BE2C (cell line): ENCODE measurements at places on chromosomes 16 and 17.
A peak's percentile ranks its signal among the peaks of the same experiment; 100 is the strongest.

DNA sequence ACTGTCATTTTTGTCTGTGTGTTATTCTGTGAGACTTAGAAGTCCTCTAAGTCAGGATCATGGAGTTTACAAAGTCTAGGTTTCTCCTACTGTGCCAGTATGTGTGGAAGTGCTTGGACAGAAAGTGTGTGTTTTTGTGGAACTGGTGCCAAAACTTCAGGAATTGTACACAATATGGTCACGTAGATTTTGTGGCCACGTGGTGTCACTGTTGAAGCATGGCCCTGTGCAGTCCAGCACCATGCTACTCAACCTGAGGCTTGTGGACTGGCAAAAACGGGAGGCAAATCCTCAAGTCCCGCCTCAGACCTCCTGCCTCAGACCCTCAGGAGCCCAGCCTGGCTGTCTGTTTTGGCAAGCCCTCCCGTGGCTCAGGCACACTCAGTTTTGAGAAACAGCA, 16.7 kb upstream of the ALKBH5 start:
- no peak for DNase-seq

GRCh38 chr16:28496844-28497243, 2.4 kb downstream of the APOBR start:
- no peak for DNase-seq

DNA sequence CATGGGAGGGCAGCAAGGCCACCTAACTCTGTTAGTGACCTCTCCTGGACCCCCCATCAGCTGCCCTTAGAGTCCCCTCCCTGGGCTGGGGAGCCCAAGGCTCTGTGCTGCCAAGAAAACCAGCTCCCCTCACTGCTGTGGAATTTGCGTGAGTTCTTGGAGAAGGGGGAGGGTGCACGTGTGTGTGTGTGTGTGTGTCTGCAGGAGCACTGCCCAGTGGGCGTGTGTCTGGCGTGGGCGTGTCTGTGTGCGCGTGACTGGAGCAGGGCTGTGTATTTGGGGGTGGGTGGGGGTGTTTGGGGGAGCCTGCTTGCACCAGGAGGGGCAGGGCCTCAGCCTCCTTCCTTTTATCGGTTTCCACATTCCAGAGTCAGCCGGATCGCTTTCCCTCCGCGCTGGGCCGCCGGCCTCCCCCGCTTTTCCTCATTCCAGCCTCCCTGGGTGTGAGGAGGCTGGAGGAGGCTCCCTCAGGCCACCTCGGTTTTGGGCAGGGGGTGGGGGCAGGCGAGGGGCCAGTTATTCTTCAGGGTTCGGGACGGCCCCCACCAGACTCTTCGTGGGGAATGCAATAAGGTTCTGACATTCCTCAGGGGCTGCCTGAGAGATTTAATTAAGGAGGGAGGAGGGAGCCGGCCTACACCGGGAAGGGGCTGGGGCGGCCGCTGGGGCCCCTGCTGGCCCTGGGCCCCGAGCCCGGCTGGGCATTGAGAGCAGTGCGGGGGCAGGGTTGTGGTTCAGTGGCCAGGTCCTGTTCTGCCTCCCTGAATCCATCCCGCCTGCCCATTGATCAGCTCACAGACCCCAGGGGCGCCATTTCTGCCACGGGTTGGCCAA, 2.5 kb downstream of the VASN start:
- DNase-seq: peak; percentile 21

GRCh38 chr16:6153901-6154300, 1056.3 kb upstream of the EEF2KMT start:
- DNase-seq: no peak

DNA sequence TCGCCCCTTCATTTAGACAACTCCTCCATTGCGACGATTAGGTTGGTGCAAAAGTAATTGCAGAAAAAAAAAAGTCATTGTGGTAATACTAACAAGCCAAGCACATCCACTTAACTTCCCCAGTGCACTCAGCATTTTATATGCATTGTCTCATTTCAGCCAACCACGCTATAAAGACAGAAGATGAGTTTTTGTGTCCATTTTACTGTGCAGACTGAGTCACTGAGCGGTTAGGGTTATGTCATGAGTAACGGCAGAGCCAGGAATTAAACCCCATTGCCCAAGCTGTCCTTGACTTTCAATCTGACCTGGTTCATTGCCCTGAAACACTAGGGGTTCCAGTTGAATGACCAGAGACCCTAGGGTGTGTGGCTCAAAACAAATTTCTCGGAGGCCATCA, 218.7 kb downstream of the XYLT1 start:
- DNase-seq: no peak

DNA sequence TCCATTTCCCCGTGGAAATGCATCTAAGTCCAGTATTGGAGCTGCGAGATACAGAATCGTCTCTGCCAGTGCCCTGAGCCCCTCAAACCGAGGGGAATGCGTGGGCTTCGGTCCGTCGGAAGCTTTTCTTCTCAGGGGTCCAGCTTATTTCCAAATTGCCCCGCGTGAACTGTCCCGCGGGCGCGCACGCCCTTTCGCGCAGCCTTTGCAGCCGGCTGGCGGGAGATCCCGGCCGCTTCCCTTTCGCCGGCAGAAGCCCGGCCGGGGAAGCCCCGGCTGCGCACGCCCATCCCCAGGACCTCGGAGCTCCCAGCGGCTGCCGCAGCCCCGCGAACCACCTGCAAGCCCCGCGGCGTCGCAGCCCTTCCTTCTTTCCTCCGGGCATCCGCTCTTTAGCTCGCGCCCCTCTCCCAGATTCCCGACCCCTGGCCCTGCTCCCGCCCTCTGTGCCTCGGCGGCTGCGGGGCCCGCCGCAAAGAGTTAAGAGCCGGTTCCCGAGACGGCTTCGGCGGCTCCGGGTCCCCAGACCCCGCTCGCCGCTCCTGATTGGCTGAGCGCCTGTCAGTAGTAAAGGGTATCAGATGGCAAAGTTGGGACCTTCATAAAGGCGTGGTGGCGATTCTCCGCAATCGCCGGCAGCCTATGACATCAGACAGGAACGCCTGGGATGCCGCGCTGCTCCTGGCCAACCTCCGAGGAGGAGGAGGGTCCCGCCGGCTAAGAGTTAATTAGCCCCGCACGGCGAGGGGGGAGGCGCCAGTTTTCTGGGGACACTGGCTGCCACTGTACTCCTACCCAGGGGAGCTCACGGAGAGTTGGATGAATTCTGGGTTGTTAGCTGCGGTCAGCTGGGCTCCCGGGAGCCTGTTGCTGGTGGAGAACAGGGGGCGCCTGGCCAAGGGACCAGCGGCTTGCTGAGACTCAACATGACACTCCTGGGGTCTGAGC, at the start of gene MYOCD:
TSS of gene MYOCD (plus strand) at position 628 of the 948 bp plus-strand sequence. CDS start at position 927, 299 bp downstream.
- no peak for DNase-seq

DNA sequence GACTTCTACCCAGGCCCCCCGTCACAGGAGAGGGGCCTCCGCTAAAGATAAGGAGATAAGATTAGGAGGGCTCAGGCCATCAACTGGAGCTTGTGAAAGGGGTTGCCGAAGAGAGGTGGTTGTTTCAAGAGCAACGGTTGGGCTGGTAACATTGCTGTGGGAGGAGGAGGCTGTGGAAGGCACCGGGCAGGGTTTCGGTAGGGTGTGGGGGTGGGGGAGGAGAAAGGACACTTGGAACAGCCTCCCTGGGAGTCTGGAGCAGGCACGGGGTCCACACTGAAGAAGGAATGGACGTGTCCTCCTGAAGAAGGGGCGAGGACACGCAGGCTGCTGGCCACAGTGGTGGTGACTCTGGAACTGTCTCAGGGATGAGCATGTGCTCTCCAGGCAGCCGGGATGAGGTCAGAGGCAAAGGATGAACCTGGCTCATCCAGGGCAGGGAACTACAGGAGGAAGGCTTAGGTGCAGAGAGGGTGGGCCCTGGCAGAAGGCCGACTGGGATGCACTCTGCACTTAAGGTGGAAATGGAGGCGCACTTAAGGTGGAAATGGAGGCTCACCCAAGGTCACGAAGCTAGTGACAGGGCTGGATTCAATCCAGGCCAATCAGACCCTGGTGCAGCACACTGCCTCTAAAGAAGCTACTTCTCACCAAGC, 1.2 kb upstream of the EPX start:
- DNase-seq: no peak

DNA sequence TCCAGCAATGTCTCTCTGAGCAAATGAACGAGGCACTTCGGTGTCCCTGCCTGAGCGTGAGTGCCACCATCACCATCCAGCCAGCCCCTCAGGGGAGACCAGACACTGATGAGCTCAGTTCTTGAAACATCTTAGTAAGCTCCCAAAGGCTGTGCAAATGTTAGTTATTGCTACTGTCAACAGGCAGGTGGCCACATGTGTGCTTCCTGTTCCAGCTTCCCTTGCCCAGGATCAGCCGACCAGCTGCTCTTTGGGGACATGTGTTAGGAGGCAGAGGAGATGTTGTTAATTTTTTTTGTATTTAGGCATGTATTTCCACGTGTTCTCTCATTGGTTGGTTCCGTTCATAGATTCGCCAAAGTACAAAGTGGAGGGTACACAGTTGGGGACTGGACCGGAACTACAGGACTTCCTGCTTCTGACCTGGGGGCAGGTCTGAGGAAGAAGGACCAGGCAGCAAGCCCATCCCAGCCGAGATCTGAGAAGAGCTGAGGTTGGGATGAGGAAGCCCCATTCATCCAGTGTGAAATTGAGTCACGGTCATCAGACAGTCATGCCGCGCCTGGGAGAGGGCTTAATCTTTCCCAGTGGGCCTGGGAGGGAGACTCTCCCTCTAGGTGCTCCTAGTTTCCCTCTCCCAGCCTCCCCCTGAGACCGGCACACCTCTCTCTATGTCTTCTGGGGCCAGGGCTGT, 3.8 kb downstream of the TTYH2 start:
- DNase-seq: no peak

DNA sequence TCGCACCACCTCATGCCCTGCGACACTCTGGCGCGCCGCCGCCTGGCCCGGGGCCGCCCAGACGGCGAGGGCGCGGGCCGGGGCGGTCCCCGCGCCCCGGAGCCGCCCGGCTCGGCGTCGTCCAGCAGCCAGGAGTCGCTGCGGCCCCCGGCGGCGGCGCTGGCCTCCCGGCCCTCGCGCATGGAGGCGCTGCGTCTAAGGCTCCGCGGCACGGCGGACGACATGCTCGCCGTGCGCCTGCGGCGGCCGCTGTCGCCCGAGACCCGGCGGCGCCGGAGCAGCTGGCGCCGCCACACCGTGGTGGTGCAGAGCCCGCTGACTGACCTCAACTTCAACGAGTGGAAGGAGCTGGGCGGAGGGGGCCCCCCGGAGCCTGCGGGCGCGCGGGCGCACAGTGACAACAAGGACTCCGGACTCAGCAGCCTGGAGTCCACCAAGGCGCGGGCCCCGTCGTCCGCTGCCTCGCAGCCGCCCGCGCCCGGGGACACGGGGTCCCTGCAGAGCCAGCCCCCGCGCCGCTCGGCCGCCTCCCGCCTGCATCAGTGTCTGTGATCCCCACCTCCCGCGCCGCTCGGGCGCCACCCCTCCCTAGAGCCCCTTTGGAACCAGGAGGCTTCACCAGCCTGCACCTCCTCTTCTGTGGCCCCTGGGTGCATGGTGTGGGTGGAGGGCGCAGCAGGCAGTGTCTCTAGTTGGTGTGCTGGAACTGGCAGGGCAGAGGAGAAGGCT, 82.3 kb downstream of the ARHGAP23 start:
- DNase-seq: peak; percentile 80

DNA sequence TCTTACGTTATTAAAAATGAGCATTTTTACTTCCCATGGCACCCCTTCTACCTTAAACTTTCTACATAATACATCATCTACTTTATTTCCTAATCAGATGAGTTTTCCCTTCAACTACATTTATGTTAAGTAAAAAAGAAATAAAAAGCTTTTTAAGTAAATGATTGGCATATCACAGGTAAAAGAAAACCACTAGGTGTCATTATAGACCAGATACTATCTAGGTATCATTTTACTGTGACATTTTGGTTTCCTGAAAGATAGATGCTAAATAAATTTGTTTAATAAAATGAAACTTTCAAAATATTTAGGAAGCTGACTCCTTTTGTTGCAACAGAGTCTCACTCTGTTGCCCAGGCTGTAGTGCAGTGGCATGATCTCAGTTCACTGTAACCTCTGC, 3.8 kb upstream of the CMTM1 start:
- no peak for DNase-seq

DNA sequence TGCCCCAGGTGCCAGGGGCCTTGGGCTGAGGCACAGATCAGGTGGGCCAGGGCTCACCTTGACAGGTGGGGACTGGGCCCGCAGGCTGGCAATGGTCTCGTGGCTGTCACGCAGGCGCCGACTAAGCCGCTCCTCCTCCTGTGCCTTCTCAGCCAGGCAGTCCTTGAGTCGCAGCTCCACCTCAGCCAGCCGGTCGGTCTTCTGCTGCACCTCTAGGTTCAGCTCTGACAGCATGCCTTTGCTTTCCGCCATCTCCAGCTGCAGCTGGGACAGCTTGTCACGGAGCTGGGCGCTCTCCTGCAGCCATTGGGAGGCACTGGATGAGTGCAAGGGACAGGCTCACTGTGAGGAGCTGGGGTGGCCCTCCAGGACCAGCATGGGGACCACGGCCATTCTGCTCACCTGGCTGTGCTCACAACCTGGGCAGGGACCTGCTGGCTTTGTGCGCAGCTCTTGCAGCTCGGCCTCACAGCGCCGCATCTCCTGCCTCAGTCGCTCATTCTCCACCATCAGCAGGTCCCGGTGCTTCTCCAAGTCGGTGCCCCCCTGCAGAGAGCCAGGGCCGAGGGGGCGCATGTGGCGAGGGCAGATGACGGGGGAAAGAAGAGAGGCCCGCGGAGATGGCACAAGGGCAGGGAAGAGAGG, 31.0 kb downstream of the KIFC3 start:
- DNase-seq: no peak

DNA sequence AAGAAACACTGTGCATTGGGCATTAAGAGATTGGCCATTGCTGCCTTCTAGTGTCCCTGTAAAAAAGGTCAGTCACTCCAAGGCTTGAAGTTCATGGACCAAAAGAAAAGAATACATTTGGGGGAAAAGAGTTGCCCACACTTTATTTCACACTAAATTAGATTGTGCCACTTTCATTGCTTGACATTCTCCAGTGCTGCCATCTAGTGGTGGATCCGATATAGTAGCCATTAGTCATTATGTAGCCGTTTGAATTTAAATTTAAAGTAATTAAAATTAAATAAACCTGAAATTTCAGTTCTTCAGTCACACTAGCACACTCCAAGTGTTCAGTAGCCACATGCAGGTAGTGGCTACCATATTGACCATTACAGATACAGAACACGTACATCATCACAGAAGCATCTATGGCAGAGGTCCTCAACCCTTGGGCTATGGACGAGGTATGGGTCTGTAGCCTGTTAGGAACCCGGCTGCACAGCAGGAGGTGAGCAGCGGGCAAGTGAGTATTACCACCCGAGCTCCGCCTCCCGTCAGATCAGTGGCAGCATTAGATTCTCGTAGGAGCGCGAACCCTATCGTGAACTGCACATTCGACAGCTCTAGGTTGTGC, 21.9 kb upstream of the CDH5 start:
- DNase-seq: peak; percentile 55

DNA sequence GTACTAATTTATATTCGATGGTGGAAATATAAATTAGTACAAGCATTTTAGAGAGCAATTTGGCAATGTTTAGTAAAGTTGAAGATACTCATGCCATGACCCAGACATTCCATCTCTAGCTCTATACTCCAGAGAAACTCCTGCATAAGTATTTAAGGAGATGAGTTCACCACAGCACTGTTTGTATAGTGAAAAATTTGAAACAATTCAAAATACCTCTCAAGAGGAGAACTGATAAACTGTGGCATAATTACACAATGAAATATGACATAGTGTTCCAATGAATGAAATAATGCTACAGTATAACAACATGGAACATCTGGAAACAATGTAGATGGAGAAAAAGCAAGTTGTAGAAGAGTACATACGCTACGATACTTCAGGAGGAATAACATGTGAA, 48.6 kb upstream of the IRX3 start:
- DNase-seq: no peak
